ENCODE measurements at places on chromosomes 12 and 14.

DNA sequence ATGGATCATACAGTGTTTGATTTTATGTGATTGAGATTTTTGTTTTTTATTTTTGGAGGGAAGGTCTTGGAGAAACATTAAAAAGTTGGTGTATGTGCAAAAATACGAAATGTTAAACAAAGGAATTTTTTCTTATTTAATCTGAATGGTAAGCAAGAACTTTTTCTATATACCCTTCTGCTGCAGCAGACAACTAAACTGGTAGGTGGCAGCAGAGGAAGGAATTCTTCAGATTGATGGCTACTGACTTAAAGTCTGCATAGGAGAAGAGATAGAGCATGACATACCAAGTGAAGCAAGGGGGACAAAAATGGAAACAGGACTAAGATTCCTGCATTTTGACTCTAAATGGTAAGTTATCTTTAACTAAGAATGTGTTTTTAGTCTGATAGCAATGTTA, 42.0 kb upstream of the A2ML1 start:
- no peak for DNase-seq

DNA sequence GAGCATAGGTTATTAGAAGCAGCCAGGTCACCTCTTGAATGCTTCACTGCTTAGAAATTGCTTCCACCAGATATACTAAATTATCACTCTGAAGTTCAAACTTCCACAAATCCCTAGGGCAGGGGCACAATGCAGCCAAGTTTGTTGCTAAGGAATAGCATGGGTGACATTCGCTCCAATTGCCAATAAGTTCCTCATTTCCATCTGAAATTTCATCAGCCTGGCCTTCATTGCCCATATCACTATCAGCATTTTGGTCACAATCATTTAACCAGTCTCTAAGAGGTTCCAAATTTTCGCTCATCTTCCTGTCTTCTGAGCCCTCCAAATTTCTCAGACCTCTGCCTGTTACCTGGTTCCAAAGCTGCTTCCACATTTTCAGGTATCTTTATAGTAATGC, 356.1 kb downstream of the DAD1 start:
- no peak for DNase-seq

DNA sequence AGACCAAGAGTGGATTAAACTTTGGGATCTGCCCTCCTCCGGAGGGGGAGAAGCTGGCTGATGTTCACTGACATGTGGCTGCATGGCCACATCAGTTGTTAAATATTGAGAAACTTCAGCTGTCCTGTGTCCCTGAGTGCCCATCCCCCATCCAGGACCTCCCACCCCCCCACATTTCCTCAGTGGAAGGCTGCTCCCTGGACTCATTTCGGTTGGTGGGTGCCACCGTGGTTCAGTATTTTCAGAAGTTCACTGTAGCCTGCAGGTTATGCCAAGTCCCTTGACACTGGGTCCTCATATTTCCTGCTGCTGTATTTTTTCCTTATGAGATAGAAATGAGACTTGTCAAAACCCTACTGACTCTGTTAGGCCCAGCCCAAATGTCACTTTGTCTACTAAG, 302.4 kb downstream of the CACNA1C start:
- no peak for DNase-seq

DNA sequence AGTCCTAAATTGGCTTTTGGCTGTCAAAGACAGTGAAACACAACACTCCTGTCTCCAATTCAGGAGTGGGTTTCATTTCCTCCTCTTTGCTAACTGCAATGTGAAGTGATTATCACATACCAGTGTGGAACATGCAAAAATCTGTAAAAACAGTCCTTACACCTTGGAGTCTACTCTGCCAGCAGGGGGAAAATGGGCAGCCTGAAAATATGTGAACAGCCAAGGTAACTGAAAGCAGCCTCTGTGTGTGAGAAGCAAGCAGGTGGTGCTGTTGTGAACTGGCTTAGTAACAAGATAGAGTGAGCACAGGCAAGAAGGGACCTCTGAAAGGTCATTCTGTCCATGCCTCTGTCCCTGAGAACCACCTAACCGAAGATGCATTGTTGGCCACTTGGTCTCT, 6.0 kb downstream of the PRMT8 start:
- DNase-seq = no peak

- no peak for DNase-seq
Observed at GRCh38 chr14:101407328-101407727, 154.0 kb upstream of the DIO3 start.

- no peak for DNase-seq
Observed at GRCh38 chr14:31927348-31927832, 149.7 kb upstream of the ARHGAP5 start.
